ENCODE measurements at places on chromosomes 7 and 10.

- no peak for DNase-seq
Observed at GRCh38 chr10:104614245-104614831, 26.8 kb upstream of the SORCS3 start.

DNA sequence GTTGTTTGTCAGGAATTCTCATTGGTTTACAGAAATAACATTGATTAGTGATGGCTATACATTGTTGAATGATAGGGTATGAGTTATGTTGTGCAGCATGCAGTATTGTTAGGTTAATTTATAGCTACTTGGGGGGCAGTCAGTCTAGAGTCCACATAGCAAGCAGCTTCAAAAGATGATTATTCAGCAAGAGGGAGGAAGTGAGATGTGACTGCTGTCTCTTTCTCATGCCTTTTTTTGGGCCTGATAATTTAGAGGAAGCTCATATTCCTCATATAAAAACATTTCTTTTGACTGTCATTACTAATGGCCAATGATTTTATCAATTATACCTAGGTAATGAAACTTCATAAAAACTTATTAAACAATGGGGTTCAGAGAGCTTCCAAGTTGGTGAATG, 3.4 kb upstream of the TBRG4 start:
- no peak for DNase-seq

DNA sequence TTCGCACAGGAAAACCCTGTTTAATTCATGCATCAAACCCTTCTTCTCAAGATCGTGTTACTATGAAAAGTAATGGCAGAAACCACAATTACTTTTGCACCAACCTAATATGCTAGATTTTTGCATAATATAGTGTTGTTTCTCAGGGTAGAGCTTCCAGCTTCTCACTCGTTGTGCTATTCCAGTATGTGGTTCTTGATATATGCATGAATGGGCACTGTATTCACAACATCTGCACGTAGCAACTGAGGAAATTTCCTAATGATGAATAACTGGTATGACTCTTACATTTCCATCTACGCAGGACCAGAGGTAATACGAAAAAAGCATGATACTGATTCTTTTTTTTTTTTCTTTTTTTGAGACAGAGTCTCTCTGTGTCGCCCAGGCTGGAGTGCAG, 326.6 kb upstream of the GALNT17 start:
- DNase-seq, result no peak

GRCh38 chr10:71268247-71268691, 50.8 kb upstream of the SLC29A3 start:
- no peak for DNase-seq

- DNase-seq, result no peak
Observed at GRCh38 chr7:47483604-47484273, 98.2 kb downstream of the TNS3 start.

DNA sequence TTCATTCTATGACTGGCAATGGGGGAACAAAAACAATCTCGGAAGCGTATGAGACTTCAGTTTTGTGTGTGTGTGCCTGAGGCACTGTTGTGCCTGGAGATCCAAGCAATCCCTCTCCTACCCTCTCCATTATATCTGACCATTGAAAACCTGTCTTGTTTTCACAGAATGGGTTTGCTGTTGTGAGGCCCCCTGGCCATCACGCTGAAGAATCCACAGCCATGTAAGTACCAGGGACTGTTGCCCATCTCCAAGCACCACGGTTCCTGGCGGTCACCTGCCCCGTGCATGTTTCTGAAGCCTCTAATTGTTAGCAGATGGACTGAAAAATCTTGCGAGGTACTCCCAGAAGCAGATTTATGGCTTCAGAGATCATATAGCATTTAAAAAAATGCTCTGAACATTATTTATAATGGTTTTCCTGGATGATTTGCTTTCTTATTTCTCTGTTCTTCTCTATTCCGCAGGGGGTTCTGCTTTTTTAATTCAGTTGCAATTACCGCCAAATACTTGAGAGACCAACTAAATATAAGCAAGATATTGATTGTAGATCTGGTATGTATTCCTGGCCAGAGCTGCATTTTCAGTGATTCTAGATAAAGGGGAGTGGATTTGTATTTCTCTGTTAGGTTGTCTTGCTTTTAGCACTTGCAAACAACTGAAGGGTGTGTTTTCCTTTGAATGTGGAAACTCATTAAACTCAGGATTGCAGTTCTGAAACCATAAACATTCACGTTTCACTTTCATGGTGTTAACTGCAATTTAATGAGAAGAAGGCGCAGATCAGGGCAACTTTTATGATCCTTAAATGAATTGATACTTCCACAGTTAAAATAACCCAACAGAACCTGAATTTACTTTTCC, 288.2 kb downstream of the TWIST1 start:
- DNase-seq, result no peak

- no peak for DNase-seq
Observed at GRCh38 chr7:132336797-132337196, 239.5 kb downstream of the PLXNA4 start.

GRCh38 chr7:92466682-92467081, 11.1 kb downstream of the ERVW-1 start:
- no peak for DNase-seq

GRCh38 chr10:33291053-33291592, 43.3 kb downstream of the NRP1 start:
- no peak for DNase-seq

GRCh38 chr10:97820096-97820704, 29.4 kb upstream of the GOLGA7B start:
- no peak for DNase-seq

- no peak for DNase-seq
Observed at GRCh38 chr7:93902777-93903423, 3.5 kb upstream of the GNGT1 start.

DNA sequence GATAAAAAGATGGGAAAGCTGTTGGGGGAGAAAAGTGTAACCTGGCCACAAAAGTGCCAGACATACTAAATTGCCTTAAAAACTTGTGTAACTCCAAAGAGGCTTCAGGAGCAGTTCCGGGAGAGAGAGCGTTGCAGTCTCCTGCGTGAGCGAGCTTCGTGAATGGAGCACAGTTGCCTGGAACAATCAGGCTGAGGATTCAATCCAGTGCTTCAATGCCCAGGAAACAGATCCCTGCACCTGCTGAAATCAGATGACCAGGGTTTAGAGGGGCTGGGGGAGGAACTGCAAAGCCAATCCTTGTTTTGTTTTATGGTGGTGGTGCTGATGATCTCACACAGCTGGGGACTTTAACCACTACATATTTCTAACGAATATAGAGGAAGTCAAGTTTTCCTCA, 398.3 kb downstream of the DPP6 start:
- no peak for DNase-seq

- DNase-seq, result no peak
Observed at GRCh38 chr7:34709771-34710170, 51.8 kb downstream of the NPSR1 start.

DNA sequence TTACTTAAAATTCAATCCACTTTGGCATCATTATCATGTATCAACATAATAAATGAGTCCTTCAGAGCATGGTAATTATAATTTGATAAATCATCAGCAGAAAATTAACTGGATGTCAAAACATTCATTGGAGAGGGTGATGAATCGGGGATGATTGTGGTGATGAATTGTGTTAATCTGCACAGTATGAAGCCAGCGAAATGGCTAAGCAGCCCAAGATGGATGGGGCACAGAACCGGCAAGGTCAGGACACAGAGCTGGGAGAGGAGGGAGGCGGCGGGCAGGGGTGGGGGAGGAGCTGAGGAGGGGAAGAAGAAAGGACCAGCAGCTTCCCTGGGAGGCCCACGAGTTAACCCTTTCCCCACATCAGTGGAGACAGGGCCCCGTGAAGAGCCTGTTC, 536.1 kb downstream of the LRMDA start:
- no peak for DNase-seq

Measured in stimulated activated CD8-positive, alpha-beta memory T cell treated with anti-CD3 and anti-CD28 coated beads, Interleukin-4, amount 100 ng/mL, for 4 hours (primary cell).